ENCODE measurements at places on chromosomes 7 and 10.

DNA sequence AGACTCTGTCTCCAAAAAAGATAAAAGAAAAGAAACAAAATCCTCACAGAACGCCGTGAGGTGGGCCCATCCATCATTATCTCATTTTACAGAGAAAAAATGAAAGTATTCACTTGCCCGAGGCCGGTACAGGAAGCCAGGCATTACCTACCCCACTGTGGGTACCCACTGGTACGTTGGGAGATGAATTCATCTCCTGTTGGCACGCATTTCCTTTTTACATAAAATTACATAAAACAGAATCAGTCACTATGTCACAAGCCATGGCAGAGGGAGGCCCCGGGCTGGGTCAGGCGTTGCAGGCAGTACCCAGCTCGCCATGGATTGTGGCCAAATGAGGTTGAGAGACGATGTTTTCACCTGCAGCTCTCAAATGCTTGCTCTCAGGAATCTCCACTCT lies 38.6 kb upstream of the TNRC18 start:
- no peak for DNase-seq

DNA sequence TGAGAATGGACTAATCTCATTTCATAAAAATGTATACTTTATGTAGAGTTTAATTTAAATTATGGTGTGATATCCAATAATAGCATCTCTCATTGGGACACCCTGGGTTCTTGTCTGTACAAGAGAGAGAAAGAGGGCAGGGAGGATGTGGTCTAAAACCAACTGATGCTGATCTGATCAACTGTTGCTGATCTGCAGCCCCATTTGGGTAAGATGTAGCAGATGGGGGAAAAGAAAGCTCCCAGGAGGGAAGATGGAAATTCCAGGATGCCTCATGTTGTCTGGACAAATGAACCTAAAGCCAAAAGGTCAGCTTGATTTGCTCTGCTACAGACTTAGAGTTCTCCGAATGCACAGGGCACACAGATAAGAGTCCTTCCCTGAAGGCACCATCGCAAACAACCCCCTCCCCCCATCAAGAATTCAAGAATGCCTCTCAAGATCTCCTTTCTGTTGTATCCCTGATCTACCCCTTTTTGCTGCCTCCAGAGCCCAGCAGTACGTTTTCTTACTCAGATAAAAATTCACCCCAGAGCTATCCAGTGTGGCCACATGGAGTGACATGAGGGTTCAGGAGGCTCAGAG lies 171.4 kb upstream of the INHBA start:
- no peak for DNase-seq

- no peak for DNase-seq
Measured at GRCh38 chr7:139860090-139860775, 31.2 kb downstream of the TBXAS1 start.

DNA sequence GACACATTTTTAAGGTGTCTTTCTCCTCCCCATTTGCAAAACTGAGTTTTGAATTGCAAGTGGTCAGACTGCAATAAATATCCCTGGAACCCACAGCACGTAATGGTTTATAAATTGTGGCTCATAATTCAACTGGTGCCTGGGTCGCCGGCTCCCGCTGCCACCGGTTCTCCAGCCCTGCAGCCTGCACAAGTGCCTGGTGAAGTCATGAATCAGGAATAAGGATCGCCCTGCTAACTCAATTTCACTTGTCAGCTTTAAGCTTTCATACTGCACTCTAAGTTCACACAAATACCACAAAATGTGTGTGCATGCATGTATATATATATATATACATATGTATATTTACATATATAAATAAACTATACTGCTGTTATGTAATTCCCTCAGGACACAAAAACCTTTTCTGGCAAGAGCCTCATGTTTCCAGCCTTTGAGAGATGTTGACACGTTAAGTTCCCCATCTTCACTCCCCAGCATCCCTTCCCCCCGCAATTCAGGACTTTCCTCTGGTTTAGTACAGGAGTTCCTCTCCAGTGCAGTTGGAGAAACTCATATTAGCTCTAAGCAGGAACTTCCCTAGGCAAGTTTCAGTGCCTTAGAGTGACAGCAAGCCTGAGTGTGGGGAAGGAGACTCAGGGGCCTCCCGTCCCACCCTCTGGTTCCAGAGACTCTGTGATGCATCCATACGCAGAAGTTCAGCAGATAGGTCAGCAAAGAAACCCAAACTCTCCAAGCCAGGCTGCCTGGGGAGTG lies 129.2 kb upstream of the UNC5B start:
- no peak for DNase-seq

DNA sequence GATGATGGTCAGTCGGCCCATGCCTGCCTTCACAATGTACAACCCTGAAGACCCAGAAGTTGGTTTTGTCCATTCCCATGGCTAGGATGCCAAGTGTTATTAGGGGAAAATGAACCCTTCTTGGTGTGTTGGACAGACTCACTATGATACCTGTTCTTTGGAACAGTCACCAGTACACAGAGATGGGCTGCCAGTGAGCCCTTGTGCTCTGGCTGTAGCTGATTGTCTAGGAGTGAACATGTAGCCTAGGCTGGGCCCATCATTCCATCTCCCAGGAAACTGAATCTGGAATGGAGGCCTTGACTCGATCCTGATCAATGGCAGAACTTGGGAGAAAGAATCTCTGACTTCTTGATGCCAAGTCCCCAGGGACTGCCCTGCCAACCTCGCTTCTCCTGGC lies 188.9 kb downstream of the EVX1 start:
- DNase-seq, result no peak

GRCh38 chr7:44622342-44623151 lies 16.1 kb downstream of the OGDH start:
- DNase-seq, result peak; percentile 39

DNA sequence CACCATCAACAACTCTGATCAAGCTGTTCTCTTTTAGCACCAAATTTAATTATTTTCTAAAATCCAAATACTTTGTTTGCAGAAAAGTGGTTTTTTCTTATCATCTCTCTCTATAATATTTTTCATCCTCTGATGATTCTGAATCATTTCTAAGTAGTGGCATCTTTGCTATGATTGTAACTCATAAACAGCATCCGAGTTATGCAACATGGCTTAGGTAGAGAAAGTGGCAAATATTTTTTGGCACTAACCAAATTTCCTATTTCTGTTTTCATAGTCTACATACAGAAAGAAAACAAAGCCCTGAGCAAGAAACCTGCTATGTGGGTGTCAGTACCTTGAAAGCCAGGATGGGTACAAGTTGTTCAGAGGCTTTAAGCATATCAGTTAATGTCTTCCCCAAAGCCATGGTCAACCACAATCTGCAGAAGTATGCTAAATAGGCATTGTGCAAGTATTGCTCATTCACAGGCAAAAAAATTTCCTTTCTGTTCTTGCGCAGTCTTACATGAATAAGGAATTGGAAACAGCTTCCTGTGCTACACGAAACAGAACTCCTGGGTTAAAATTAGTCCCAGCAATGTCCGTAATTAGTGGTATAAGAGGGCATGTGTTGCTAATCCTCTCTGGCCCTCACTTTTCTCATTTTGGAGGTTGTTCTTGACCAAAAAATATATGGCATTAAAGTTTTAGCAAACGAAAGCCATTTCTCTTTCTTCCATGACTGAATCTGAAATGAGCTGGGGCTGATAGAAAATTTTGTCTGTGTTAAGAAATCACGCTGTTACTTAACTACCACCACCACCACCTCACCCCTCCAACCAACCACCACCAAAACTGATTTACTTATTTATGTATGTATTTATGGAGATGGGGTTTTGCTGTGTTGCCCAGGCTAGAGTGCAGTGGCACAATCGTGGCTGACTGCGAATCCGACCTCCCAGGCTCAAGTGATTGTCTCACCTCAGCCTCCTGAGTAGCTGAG lies 325.6 kb upstream of the MAGI2 start:
- DNase-seq, result no peak

DNA sequence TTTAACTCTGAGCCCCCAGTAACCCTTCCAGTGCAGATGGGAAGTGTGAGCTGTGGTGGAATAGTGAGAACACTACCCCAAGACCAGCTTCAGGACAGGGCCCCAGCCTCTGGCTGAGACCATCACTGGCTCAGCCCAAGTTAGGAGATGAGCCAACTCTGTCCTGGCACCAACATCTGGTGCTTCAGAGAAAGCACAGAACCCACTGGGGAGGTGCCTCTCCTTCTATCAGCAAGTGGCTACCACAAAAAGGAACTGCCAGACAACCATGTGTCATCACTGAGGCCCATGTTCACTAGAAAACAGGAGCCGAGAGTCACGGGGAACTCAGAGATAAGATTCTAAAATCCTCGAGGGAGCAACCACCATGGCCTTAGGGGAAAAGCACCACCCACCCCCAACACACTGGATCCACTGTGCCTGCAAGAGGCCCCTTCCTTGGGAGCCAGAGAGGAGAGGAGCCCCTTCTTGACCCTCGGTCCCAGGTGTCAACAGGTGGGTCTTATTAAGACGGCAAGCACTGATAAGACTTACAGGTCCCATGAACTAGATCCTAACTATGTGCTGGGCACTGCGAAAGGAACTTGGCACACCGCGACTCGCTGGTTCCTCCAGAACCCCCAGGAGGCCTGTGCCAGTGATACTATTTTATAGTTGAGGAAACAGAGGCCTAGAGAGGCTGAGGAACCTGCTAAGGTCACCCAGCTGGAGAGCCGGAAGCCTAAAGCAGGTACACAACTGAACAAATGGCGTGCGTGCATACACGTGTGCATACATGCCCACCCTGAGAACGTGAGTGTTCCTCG lies 102.7 kb downstream of the FAM53B start:
- peak; percentile 34 for DNase-seq

- no peak for DNase-seq
Measured at GRCh38 chr10:19683960-19684359, 132.3 kb upstream of the PLXDC2 start.

GRCh38 chr7:20269726-20270125 lies 52.5 kb upstream of the MACC1 start:
- DNase-seq, result no peak

GRCh38 chr7:22812353-22812752 lies 10.3 kb downstream of the TOMM7 start:
- DNase-seq, result no peak

GRCh38 chr7:290554-291372 lies 793 bp downstream of the FOXL3 start:
- DNase-seq, result no peak

GRCh38 chr7:148772297-148773089 lies 73.8 kb downstream of the CUL1 start:
- DNase-seq, result peak; percentile 38

DNA sequence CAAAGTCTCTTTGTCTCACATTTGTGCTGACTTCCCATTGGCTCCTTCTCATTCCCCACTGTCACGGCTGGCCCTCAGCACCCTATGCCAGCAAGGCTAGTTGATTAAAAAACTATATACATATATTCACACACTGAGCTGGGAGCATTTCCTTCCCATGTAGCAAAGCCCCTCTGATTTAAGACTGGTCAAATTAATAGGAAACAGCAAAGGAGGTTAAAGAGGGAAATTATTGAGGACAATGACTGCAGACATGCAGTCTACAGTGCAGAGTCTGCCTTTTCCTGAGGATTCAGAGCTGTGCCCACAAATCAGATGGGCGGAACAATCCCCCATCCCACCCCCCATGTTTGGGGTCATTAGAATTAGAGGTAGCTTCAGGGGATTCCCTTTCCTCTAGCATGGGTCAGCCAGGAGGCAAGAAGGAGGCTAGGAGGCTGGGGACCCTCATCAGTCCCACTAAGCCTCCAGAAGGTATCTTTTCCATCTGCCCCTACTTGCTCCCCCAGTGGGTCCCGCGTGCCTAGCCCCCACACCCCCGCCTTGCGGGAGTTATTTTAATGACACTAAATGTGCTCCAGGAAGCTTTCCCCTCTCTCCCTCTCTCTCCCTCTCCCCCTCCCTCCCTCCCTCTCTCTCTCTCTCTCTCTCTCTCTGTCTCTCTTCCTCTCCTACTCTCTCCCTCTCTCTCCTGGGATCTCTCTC lies 9.8 kb upstream of the DLX6 start:
- DNase-seq, result no peak

DNA sequence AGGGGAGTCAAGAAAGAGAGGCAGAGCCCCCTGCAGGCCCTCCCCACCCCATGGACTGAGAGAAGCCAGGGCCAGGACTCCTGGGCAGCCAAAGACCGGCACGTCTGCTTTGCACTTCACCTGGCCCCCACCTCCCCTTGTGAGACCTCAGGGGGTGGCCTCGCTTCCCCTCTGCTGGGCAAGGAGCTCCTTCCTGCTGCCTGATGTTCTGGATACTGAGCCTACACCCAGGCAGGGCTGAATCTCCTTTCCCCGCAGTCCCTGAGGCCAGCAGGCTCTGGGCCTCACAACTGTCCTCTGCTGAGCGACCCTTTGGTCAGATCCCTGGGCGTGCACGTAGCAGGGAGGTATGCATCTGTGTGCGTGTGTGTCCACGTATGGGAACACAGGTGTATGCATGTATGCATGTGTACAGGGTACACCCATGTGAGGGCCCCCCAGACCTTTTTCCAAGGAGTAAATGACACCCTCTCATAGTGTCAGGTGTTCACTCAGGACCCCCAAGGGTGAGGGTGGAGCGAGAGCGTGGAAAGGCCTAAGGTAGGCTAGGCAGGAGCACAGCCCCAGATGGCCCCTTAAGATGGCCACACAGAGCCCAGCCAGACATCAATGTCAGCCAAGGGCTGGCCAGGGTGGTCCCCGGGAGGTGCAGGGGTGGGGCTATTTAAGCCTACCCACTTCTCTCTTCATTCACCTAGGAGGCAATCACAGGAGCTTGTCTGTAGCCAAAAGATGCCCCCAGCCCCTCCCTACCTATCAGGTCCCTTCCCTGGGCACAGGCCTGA lies 1.9 kb upstream of the RET start:
- no peak for DNase-seq

GRCh38 chr10:76032700-76033039 lies 601.2 kb downstream of the LRMDA start:
- DNase-seq, result no peak

Measured in stimulated activated CD4-positive, alpha-beta T cell treated with anti-CD3 and anti-CD28 coated beads, Interleukin-4, amount 100 ng/mL, for 1 hour (primary cell).